ENCODE measurements at places on chromosomes 7 and 10.

GRCh38 chr7:19900118-19900517 lies 126.7 kb upstream of the TMEM196 start:
- no peak for DNase-seq

DNA sequence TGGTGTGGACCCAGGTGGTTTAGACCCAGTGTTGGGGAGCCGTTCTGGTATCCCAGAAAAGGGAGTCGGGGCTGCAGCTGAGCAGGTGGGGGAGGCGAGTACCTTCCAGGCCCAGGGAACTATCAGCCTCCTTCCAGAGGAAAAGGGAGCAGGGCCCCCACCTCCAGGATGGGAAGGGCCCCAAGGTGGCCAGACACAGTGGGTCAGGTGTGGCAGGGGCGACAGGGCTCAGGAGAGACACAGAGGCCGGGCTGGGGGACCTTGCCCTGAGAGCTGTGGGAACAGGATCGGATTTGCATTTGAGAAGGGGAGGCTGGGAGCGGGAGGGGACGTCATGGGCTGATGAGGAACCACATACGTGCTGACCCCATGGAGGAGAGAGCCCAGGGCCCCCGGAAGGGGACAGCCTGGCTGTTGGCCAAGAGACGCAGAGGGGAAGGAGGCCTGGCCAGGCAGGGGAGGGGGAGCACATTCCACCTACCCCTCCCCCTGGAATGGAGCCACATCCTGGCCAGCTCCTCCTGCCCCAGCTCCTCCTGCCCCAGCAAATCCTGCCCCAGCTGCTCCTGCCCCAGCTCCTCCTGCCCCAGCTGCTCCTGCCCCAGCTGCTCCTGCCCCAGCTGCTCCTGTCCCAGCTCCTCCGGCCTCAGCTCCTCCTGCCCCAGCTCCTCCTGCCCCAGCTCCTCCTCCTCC lies 9.7 kb upstream of the TTYH3 start:
- DNase-seq = no peak

DNA sequence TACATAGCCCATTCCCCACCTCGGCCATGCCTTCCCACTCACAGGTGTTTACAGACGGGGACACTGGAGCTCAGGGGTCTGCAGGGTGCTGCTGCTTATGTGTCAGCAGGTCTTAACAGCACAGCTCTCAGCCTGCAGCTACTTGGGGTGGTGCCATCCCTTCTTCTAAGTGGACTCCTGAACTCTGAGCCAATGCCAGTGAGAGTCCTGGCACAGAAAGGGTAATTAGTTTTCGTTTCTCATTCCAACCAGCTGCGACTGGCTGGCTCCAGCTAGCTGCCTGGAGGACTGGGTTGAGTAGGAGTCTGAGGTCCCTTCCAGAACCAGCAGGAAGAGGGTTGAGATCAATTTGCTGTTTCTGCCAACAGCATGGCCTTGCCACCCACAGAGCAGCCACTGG lies 88.3 kb upstream of the AGK start:
- no peak for DNase-seq

DNA sequence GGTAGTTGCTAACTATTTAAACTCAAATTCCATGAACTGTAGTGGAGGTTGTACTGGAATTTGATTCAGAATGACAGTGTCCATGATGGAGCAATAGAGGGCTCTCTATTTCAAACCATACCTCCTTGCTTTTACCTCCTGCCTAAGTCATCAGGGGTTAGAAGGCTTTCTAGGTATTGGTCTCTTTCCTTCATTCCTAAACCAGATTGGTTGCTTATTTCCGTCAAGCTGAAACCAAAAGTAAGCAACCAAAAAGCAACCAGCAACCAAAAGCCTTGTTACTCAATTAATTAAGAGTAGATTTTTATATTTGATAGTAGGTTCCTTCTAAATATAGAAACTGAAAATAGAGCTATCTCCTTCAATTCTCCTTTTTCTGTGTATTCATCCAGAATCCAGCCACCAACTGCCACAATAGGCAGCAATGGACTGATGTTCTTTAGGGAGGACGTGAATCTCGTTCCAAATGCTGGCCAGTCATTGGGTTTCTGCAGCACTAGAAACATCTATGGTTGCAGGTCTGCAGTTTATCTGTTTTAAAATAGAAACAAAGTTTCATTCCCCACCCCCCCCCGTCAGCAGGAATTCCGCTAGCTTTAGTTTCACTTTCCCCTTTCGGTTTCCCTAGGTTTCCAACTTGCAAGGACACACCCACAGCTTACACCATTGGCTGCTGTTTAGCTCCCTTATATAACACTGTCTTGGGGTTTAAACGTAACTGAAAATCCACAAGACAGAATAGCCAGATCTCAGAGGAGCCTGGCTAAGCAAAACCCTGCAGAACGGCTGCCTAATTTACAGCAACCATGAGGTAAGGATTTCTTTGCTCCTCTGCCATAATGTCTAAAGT lies at the start of gene IFIT1:
TSS of gene IFIT1 (plus strand) at position 717 of the 850 bp plus-strand sequence. CDS start at position 807, 90 bp downstream.
- peak; percentile 96 for DNase-seq

DNA sequence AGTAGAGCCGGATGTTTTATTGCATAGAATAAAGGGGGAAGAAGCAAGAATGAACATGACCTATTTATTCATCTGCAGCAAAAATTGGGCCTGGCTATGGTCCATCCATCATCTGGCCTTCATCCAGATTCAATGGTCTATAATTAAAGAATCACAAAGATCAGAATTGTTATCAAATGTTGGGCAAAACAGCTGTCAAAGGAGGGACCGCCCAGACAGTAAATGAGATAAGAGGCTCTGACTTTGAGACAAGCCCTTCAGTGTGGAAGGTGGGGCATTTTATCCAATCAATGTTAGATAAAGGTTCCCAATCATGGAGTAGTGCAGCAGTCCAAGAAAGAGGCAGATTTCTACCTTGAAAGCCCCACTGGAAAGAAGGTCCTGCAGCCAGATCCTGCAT lies 153.5 kb downstream of the PARD3 start:
- DNase-seq = no peak

GRCh38 chr7:151340794-151341356 lies 737 bp upstream of the NUB1 start:
- no peak for DNase-seq

GRCh38 chr7:155531681-155532080 lies 14.7 kb downstream of the CNPY1 start:
- no peak for DNase-seq
